ENCODE measurements at places on chromosomes 5 and 9. TPM values are rescaled to one million over a fixed set of nuclear protein-coding genes. Genes with fewer than 3 reads are reported as not detected.

- no peak for DNase-seq
Observed at GRCh38 chr5:57262541-57262940, 88.7 kb downstream of the GPBP1 start.

- DNase-seq, result no peak
Observed at GRCh38 chr9:133673258-133673655, 37.1 kb downstream of the DBH start.

DNA sequence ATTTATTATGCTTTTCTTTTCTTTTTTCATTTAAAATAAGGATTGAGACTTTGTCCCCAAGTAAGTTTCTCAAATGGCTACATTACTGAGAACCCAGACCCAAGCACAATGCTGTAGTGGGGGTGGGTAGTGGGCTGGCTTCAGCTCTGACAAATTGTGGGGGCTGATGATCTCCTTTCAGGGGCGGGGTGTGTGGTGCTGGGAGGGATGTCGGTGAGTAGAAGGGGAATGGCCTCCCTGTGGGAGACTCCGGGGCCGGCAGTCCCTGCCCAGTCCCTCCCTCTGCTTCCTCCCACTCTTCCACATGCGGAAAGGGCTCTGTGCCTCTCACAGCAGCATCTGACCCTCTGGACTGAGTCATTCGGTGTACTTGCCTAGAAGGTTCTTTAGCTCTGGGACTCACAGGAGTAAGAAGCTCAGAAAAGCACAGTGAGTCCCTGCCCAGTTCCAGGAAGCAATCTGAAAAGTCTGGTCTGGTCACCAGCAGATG, 14.3 kb downstream of the CD180 start:
- no peak for DNase-seq

DNA sequence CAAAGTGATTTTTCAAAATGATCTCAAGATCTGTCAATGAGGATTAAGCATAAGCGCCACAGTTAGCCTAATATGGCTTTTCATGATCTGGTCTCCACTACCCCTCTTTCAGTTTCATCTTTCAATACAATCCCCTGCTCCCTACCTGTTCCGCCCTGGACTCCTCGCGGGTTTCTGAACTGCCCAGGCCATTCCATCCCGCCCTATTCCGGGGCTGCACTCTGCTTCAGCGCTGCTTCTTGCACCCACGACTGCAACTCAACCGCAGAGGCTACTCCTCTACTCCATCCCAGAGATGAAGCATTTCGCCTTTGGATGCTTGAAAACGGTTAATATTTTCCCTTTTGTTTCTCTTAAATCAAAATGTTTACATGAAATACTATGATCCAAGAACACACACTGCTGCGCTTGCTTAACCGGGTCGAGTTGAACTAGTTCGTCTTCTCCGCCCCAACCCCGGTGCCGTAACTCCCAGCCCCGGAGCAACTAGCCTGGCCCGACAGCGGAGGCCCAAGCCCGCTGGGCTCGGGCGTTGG, 716 bp upstream of the OTULIN start:
- DNase-seq, result peak; percentile 25

Gene SPATA31E1
- not detected for total RNA-seq

All from thyroid gland (tissue), 4 donors.